ENCODE measurements at places on chromosomes 3 and 15.

DNA sequence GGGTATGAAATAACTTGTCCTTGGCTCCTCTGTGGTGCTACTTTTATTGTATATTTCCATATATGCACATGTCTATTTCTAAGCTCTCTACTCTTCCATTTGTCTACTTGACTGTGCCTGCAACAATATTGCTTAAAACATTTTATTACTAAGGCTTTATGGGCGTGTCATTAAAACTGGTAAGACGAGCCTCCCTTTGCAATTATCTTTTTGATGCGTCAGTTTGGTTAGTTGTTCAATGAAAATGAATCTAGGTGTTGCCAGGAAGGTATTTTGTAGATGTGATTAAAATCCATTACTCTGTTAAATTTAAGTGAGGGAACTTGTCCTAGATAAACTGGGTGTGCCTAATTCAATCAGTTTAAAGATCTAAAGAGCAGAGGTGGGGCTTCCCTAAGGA lies 12.9 kb upstream of the TRA2B start:
- DNase-seq: no peak

DNA sequence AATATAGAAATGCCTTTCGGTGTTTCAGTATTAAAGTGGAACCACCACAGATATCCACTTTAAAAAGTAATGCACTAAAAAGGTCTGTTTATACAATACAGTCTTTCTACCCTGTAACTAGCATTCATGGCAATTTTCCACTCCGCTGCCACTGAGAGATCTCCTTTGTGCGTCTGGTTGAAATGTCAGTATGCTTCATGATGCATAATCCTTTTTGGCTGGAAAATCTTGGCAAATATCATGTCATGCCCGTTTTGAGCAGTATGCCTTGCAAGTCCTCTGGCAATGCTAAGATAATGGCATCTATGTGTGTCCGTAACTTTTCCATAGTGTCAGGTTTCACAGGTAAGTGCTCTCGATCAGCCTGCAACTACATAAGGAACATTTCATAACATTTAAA lies 30.8 kb upstream of the ARF4 start:
- no peak for DNase-seq

- no peak for DNase-seq
These were observed 137.2 kb upstream of the ICE2 start for GRCh38 chr15:60616147-60616546.

GRCh38 chr15:46735115-46735514 lies 982.2 kb upstream of the SEMA6D start:
- no peak for DNase-seq

All from fibroblast of mammary gland (primary cell).